ENCODE measurements at places on chromosomes 1 and 21. TPM values are rescaled to one million over a fixed set of nuclear protein-coding genes. Genes with fewer than 3 reads are reported as not detected.

The MTARC2 gene
- polyA plus RNA-seq, result 49.9 TPM

The IGSF9 gene
- 18.1 TPM for polyA plus RNA-seq

The CLDN17 gene
- not detected for polyA plus RNA-seq

The PCNT gene
- polyA plus RNA-seq, result 40.1 TPM

DNA sequence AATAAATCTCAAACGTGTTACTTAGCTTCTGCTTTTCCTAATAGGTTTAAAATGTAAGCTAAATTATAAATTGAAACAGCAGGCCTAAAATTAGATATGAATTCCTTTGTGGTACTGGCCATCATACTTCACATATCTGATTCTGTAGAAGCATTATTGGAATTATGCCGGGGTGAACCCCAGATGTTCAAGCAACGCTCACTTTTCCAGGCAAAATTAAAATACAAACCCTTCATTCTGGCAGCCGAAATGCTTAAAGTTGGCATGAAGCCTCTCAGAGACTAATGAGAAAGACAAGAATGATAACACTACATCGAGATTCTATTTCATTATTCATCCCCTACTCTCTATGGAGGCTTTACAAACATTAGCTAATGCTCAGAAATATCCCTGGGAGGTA, 1352.7 kb upstream of the ADGRL2 start:
- DNase-seq, result no peak

- no peak for DNase-seq
Observed at GRCh38 chr1:175717610-175718540, 25.5 kb downstream of the TNR start.

DNA sequence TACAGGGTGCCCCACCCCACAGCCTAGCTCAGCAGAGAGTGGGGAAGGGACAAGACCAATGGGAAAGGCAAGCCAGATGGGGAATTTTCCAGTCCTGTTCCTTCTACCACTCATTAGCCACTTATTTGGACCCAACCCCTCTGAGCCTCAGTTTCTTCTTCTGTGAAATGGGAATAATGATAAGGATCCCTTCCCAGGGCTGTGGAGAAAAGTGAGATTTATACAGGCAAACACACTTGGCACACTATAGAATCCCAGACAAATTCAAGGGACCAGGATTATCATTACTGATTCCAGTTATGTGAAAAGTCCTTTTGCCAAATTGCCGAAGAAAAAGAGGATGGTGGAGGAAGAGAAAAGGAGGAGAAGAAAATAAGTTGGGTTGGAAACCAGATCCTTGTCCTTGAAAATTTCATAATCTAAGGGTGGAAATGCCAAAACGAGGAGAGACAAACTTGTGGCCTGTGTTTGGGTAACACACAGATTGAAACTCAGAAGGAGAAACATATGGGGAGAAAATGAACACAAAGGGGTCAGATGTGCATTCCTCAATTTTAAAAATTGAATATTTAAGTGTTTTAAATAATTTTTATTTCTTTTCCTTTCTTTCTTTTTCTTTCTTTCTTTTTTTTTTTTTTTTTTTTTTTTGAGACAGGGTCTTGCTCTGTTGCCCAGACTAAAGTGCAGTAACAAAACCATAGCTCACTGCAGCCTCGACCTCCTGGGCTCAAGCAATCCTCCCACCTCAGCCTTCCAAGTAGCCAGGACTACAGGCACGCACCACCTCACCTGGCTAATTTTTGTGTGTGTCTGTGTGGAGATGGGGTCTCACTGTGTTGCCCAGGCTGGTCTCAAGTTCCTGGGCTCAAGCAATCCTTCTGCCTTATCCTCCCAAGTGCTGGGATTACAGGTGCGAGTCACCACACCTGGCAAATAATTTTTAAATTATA, 9.6 kb downstream of the CAPN2 start:
- DNase-seq, result no peak

DNA sequence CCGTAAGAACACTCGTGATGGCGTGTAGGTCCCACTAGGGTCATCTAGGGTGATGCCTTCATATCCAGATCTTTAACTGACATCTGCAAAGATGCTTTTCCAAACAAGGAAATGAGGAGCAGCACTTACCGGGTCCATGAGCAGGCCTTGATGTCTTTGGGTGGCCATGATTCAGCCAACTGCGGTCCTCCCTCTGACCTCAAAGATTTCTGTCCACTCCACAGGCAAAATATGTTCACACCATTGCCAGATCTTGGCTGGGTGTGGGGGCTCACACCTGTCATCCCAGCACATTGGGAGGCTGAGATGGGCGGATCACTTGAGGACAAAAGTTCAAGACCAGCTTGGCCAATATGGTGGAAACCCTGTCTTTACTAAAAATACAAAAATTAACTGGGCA, 18.2 kb downstream of the TRPM2 start:
- no peak for DNase-seq

DNA sequence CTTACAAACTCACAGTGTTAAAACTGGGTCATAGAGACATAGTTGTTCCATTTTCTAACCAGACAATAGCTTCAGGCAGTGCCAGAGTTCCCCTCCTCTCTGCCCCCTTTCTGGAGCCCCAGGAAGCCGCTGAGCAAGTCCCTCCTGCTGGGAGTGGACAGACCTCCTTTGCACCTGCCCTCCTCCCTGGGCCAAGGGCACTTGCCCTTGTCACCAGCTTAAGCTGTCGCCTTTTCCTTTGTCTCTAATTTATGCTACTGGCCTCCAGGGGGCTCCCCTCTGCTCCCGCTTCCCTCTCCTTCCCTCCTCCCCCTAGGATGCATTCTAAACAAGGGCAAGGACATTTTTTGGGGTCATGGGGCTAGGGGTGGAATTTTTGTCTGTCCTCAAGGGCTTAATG, 182.4 kb downstream of the MIS18A start:
- no peak for DNase-seq

DNA sequence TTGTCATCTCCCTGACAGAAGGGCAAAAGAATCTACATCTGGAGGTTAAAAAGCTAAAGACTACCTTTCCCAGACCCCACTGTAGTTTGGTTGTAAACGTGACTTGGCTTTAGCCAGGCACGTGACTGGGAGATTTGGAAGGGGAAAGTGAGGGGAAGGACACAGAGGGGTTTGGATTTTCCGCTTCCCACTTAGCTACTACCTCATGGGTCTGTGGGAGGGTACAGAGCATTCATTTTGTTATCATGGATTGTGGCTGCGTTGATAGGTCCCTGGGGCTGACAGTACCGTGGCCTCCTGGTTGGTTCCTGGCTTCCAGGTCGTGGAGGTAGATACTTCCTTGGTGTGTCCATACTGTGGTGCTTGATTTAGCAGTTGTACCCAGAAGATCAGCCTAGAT, 2.6 kb downstream of the CHD1L start:
- no peak for DNase-seq

- DNase-seq, result no peak
Observed at GRCh38 chr1:204479387-204480136, 15.0 kb downstream of the PIK3C2B start.

DNA sequence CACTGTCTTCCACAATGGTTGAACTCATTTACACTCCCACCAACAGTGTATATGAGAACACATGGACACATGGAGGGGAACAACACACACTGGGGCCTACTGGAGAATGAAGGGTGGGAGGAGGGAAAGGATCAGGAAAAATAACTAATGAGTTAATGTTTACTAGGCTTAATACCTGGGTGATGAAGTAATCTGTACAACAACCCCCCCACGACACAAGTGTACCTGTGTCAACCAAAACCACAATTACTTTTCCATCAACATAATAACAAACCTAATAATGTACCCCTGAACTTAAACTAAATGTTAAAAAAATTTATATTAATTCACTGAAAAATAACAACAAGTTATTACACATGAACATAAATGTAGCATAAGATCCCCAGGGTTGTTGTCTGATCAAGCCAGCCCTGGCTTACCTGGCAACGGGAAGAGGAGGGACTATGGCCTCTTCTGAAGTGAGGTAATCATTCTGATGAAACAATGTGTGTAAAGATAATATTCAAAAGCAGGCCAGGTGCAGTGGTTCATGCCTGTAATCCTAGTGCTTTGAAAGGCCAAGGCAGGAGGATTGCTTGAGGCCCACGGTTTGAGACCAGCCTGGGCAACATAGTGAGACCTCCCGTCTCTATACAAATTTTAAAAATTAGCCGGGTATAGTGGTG, 40.8 kb upstream of the HEATR1 start:
- DNase-seq, result no peak

DNA sequence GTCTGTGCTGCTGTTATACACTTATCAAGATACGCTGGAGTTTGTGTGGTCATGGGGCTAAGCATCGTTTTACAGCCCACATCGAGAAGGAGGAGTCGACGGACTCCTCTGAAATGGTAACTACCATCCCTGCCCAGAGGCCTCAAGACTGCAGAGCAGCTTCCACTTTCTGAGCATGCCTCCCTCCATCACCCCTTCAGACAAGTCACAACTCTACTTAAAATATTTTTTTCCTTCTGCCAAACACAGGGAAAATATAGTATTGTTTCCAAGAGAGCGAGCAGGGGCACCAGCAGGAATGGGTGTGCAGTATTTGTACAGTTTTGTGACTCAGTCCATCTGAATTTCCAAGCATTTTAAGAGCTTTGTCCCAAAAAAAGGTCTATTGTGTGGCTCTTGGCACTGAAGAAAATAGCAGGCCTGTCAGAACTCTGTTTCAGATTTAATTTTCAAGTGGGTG, 14.1 kb downstream of the EVA1C start:
- no peak for DNase-seq

- no peak for DNase-seq
Observed at GRCh38 chr1:22522221-22522743, 41.0 kb upstream of the EPHA8 start.
